GM23248 (cell line): ENCODE measurements at places on chromosomes 1 and 21. TPM values are rescaled to one million over a fixed set of nuclear protein-coding genes. Genes with fewer than 3 reads are reported as not detected.
A peak's percentile ranks its signal among the peaks of the same experiment; 100 is the strongest.

The OVAAL gene
- total RNA-seq, result not detected in 2 replicates

The TRIM67 gene
- not detected in 2 replicates for total RNA-seq

The TAS1R1 gene
- not detected in 2 replicates for total RNA-seq

The CELA3B gene
- not detected in 2 replicates for total RNA-seq

The S100A14 gene
- total RNA-seq, result 2.1 TPM in 1 of 2 replicates, not detected in the other

The TPRG1L gene
- 27.6 and 30.9 TPM in 2 replicates for total RNA-seq

The SYDE2 gene
- total RNA-seq, result 4.8 and 6.7 TPM in 2 replicates

The ZNF593OS gene
- total RNA-seq, result not detected in 2 replicates

The ZNF648 gene
- not detected in 2 replicates for total RNA-seq

GRCh38 chr21:37582590-37582989 lies 216.0 kb downstream of the DYRK1A start:
- DNase-seq, result peak; percentile 64
- no peak overlapping the region for H3K4me3 ChIP-seq
- no peaks in the 10 kb centered on the region for H3K27me3 ChIP-seq
- no peaks in the 10 kb centered on the region for H3K36me3 ChIP-seq

- no peaks in the 10 kb centered on the region; the same call in 1 of the 2 replicates for H3K27me3 ChIP-seq
- peaks cover 7% of the 10 kb centered on the region for H3K4me1 ChIP-seq
- H3K27ac ChIP-seq, result no peak overlapping the region
- H3K4me3 ChIP-seq, result no peak overlapping the region
- DNase-seq, result no peak
Observed at GRCh38 chr1:212496682-212497081, 64.0 kb downstream of the NENF start.

DNA sequence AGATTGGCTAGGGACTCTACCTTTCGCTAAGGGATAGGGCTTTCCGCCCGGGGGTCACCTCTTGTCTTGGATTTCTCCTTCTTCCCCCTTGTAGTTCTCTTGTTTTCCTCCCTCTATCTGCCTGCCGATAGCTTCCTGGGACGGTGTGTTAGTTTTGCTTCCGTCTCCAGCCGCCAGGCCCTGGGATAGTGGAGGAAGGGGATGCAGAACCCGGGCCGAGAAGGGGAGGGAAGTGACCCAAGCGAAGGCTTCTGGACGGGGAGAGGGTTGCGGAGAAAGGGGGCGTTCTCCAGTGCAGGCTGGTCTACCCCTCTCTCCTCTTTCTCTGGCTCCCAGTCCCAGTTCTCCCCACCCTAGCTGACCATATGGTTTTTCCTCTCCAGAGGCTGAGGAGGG lies 871 bp downstream of the TUFT1 start:
- H3K27me3 ChIP-seq, result no peaks in the 10 kb centered on the region
- no peaks in the 10 kb centered on the region for H3K36me3 ChIP-seq
- H3K4me1 ChIP-seq, result peaks cover 61% of the 10 kb centered on the region
- H3K27ac ChIP-seq, result no peak overlapping the region
- peak overlapping the region; percentile 87 for H3K4me3 ChIP-seq

DNA sequence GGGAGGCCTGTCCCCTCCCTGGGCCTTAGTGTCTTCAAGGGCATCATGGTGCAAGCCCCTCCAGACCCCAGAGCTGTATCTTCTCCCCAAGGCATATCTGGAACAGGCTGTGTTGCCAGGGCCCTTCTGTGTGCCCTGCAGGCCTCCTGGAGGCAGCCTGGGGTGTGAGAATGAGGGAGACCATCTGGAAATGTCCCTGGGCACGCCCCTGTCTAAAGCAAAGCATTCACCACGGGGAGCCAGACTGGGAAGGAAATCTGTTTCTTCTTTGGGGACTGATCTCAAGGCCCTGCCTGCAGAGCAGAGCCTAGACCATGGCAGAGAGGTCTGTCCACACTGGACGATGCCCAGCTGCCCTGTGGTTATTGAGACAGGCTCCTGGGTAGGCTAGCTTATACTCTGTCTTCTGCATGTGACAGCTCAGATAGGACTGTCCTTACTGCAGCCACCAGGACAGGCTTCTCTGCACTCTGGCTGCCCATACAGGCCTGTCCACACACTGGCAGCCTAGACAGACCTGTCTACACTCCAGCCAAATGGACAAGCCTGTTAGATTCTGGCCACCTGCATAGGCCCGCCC lies 24.6 kb downstream of the PODN start:
- H3K27ac ChIP-seq, result no peak overlapping the region
- no peaks in the 10 kb centered on the region for H3K36me3 ChIP-seq
- DNase-seq, result no peak
- no peak overlapping the region for H3K4me3 ChIP-seq
- peaks cover 8% of the 10 kb centered on the region for H3K4me1 ChIP-seq

DNA sequence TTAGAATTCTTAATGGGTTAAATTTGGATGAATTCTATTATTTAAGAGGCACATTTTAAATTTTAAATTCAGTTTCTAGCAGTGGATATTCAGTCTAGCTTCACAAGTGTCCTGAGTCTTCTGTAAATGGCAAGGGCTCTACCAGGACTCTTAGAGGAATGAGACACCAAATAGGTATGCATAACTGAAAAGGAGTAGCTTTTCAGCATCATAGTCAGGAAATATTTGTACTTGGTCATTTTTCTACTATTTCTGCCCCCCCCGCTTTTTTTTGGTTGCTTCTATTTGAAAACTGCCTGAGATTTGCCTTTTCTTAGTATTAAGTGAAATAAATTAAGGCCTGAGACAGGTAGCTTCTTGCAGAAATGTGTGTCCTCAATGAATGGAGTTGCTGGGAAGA lies 80.2 kb downstream of the MAST2 start:
- H3K27ac ChIP-seq, result no peak overlapping the region
- H3K27me3 ChIP-seq, result no peaks in the 10 kb centered on the region
- DNase-seq, result peak; percentile 78
- peaks cover 29% of the 10 kb centered on the region for H3K4me1 ChIP-seq
- H3K36me3 ChIP-seq, result no peaks in the 10 kb centered on the region
- H3K4me3 ChIP-seq, result no peak overlapping the region

DNA sequence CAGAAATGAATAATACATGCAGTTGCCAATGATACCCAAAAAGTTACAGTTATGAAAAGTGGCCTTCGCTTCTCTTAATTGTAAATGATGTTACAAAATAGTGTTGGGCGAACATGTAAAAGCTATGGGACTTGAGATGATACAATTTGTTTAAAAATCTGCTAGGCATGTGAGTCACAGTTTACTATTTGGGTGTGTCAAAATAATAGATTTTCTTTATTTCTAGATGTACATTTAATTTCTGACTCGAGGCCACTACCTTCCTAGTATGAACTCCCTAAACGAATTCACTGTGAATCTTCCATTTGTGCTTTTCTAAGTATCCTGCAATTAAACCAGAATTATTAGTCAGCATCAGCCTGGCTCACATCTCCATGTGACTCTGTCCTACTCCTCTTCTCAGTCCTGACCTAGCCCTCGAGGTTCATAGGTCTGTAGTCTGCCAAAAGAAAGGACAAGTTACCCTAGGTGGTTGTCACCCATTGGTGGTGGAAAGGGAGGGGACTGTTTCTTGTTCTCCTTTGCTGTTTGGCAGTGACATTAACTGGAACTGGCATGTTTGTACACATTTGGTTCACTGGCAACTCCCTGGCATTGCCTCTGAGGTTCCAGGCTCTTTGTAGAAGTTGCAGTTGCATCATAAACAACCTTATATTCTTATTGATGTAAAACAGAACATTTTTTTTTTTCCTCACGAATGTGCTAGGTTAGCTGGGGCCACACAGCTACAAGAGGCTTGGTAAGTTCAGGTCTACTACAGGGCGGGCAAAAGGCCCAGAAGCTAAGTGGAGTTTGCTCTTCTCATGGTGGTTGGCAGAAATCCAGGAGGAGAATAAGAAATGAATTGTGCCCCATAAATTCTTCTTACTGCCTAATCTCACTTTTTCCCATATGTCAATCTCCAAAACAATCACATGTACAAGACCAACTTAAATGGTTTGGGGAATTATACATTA lies 746.5 kb upstream of the ADAMTS5 start:
- H3K36me3 ChIP-seq, result no peaks in the 10 kb centered on the region
- no peak for DNase-seq
- H3K27me3 ChIP-seq, result no peaks in the 10 kb centered on the region
- no peak overlapping the region for H3K27ac ChIP-seq
- no peaks in the 10 kb centered on the region for H3K4me1 ChIP-seq

GRCh38 chr1:7120863-7121621 lies 335.8 kb downstream of the CAMTA1 start:
- H3K27ac ChIP-seq, result no peak overlapping the region
- no peak for DNase-seq
- no peaks in the 10 kb centered on the region for H3K36me3 ChIP-seq
- H3K4me1 ChIP-seq, result 0 out of 2 replicates have a peak, but pooled peaks cover 7% of the 10 kb centered on the region
- H3K27me3 ChIP-seq, result no peaks in the 10 kb centered on the region

- no peak for DNase-seq
- H3K4me1 ChIP-seq, result no peaks in the 10 kb centered on the region
- H3K4me3 ChIP-seq, result no peak overlapping the region
- H3K36me3 ChIP-seq, result no peaks in the 10 kb centered on the region
- H3K27me3 ChIP-seq, result no peaks in the 10 kb centered on the region; the same call in 1 of the 2 replicates
Observed at GRCh38 chr1:109761227-109762038, 2.3 kb downstream of the EPS8L3 start.

GRCh38 chr1:70887936-70888335 lies 159.7 kb downstream of the PTGER3 start:
- H3K4me3 ChIP-seq, result no peak overlapping the region
- H3K27me3 ChIP-seq, result no peaks in the 10 kb centered on the region
- no peaks in the 10 kb centered on the region for H3K36me3 ChIP-seq
- H3K27ac ChIP-seq, result no peak overlapping the region
- H3K4me1 ChIP-seq, result peaks cover 13% of the 10 kb centered on the region

DNA sequence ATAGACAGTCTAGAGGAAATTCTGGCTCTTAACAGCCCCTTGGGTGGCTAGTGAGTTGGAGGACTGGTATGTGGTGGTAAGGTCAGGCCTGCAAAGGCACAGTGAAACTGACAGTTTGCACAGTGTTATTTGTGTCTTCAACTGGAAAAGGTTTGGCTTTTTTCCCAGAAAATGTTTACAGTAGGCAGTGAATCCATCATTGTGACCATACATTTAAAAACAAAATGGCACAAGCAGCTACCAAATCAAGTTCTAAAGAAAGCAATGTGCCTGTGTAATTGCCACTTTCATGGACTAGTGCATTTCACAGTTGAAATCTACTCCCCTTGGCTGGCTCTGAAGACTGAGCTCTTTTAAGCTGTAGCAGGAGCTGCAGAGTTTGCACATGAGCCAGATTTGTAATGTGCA lies 24.8 kb downstream of the ATPAF1 start:
- H3K4me3 ChIP-seq, result no peak overlapping the region
- no peak overlapping the region for H3K27ac ChIP-seq
- H3K27me3 ChIP-seq, result no peaks in the 10 kb centered on the region
- peak; percentile 76 for DNase-seq

DNA sequence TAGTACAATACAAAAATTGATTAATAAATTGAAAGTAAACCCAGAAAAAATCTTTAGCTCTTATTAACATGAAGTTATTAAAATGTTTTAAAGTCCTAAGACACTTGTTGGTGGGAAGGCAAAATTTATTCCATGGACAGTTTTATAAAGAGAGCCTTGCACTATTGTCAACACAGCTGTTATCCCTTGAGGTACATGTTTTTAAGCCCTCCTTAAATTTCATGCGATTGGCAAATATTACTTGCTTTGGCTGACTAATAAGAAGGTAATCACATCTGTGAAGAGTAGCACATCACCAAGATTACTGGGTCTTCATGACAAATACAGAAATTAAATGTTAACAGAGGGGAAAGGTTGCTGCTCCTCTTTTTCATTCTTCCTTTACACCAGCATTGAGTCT lies 611.1 kb downstream of the BRINP3 start:
- no peaks in the 10 kb centered on the region for H3K36me3 ChIP-seq
- H3K27me3 ChIP-seq, result no peaks in the 10 kb centered on the region
- no peak overlapping the region for H3K4me3 ChIP-seq

DNA sequence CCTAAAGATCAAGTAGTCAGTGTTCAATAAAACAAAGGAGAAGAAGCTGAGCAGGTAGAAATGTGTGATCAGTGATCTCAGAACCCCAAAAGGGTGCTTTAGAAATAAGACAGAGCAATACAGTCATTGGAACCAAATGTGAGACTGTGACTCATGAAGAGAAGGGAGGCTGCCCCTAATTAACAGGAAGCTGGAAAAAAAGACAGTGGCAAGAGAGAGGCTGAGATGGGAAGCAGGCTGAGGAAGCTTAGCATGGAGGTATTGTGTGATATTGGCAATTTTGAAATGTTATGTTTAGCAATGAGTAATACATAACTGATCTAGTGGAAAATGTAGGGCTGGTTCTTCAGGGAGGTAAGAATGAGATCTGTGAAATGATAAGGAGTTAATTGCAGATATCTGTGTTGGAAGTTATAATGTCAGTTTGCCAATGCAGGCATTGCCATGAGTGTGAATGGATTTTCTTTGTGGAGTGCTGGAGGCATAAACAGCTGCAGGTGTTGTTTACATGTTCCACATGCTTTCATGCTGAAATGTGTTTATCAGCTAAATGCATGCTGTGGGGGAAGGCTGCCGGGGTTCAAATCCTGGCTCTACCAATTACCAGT lies 90.6 kb upstream of the CACNA1E start:
- H3K4me3 ChIP-seq, result no peak overlapping the region
- no peaks in the 10 kb centered on the region for H3K36me3 ChIP-seq
- H3K27me3 ChIP-seq, result peaks cover 14% of the 10 kb centered on the region
- peak; percentile 34 for DNase-seq
- H3K4me1 ChIP-seq, result no peaks in the 10 kb centered on the region
- no peak overlapping the region for H3K27ac ChIP-seq

- no peaks in the 10 kb centered on the region for H3K27me3 ChIP-seq
- no peak overlapping the region for H3K27ac ChIP-seq
- no peak overlapping the region for H3K4me3 ChIP-seq
- H3K4me1 ChIP-seq, result no peaks in the 10 kb centered on the region
- H3K36me3 ChIP-seq, result no peaks in the 10 kb centered on the region
Observed at GRCh38 chr1:157785248-157785647, 8.3 kb upstream of the FCRL2 start.

GRCh38 chr21:34715518-34715917 lies 46.7 kb downstream of the CLIC6 start:
- H3K4me3 ChIP-seq, result no peak overlapping the region
- H3K27me3 ChIP-seq, result no peaks in the 10 kb centered on the region
- H3K36me3 ChIP-seq, result no peaks in the 10 kb centered on the region
- DNase-seq, result no peak

- H3K27me3 ChIP-seq, result no peaks in the 10 kb centered on the region
- H3K4me1 ChIP-seq, result no peaks in the 10 kb centered on the region
- no peak overlapping the region for H3K27ac ChIP-seq
- no peak for DNase-seq
- no peaks in the 10 kb centered on the region for H3K36me3 ChIP-seq
Observed at GRCh38 chr1:163258181-163258580, 55.5 kb upstream of the RGS5 start.

DNA sequence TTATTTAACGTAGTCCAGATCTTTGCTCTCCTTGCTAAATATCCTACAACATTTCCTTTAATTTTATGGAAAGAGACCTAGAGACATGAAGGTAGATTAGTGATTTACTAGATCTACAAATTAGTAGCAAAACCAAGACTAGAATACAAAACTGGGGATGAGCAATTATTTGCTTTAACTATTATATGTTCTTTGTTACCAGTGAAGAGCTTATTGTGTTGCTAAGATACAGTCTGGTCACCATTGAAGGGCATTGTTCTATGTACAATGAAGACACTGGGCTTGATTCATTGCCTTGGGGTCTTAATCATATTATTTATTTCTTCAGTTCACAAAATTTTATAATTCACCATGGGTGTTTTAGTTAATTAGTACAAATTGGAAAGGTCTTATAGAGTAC lies 88.3 kb downstream of the S1PR1 start:
- no peak overlapping the region for H3K4me3 ChIP-seq
- DNase-seq, result no peak
- peaks cover 43% of the 10 kb centered on the region for H3K27me3 ChIP-seq
- no peak overlapping the region for H3K27ac ChIP-seq
- H3K4me1 ChIP-seq, result no peaks in the 10 kb centered on the region

GRCh38 chr1:54270543-54270942 lies 70.6 kb downstream of the MRPL37 start:
- peaks cover 35% of the 10 kb centered on the region for H3K4me1 ChIP-seq
- no peak overlapping the region for H3K27ac ChIP-seq
- H3K36me3 ChIP-seq, result no peaks in the 10 kb centered on the region
- H3K27me3 ChIP-seq, result no peaks in the 10 kb centered on the region
- H3K4me3 ChIP-seq, result no peak overlapping the region
